ENCODE measurements at places on chromosomes 11 and 22.
A peak's percentile ranks its signal among the peaks of the same experiment; 100 is the strongest.

DNA sequence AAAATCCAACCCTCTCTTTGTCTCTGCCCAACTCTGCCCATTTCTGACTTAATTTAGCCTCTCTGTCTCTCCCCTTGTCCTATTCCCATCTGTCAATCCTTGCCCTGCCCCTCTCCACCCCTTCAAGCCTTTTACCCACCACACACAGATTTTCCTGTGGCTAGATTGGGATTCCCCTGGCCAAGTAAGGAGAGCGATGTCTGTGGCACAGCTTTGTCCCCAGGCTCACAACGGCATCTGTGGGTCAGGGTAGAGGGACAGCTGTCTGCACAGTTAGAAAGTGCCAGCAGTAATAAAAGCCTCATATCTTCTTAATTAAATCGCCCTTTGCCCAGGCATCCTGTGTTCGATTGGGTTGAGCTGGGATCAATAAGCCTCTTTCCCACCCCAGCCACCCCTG lies 1.3 kb upstream of the KCNC1 start:
- H3K4me1 ChIP-seq: no peaks in the 10 kb centered on the region
- H3K27ac ChIP-seq: no peak overlapping the region
- no peak for DNase-seq
- H3K36me3 ChIP-seq: no peaks in the 10 kb centered on the region
- no peak overlapping the region for H3K4me3 ChIP-seq

- H3K36me3 ChIP-seq: no peaks in the 10 kb centered on the region
- DNase-seq: peak; percentile 75
- no peaks in the 10 kb centered on the region for H3K27me3 ChIP-seq
- H3K4me3 ChIP-seq: no peak overlapping the region
Measured at GRCh38 chr22:35376728-35377472, 4.0 kb upstream of the HMOX1 start.

DNA sequence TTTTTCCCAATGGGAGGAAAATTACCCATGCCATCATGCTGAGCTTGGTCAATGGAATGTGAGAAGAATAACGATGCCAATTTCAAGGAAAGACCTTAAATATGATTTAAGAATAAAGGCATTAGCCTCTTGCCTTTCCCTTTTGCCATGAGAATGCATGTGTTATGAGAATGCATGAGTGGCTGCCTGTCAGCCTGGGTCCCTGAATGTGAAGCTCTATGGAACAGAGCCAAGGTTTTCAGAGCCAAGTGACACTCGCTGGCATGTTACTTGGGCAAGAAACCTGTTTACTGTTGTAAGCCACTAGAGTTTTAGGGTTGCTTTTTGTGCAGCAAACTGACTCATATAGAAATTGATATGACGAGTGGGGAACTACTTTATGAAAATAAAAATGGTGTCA lies 75.7 kb downstream of the JRKL start:
- no peak overlapping the region for H3K27ac ChIP-seq
- no peaks in the 10 kb centered on the region for H3K36me3 ChIP-seq
- H3K4me1 ChIP-seq: peaks cover 7% of the 10 kb centered on the region
- no peak for DNase-seq
- H3K27me3 ChIP-seq: no peaks in the 10 kb centered on the region

GRCh38 chr22:35154937-35155387 lies 89.0 kb downstream of the ISX start:
- H3K27ac ChIP-seq: no peak overlapping the region
- peaks cover 3% of the 10 kb centered on the region for H3K27me3 ChIP-seq
- no peak overlapping the region for H3K4me3 ChIP-seq
- DNase-seq: peak; percentile 68
- H3K36me3 ChIP-seq: no peaks in the 10 kb centered on the region
- H3K4me1 ChIP-seq: no peaks in the 10 kb centered on the region

- H3K27ac ChIP-seq: no peak overlapping the region
- no peak for DNase-seq
- no peaks in the 10 kb centered on the region for H3K27me3 ChIP-seq
- H3K4me3 ChIP-seq: no peak overlapping the region
- H3K4me1 ChIP-seq: peaks cover 17% of the 10 kb centered on the region
- peaks cover under 1% of the 10 kb centered on the region for H3K36me3 ChIP-seq
Measured at GRCh38 chr11:57479021-57479663, 18.8 kb downstream of the RTN4RL2 start.

DNA sequence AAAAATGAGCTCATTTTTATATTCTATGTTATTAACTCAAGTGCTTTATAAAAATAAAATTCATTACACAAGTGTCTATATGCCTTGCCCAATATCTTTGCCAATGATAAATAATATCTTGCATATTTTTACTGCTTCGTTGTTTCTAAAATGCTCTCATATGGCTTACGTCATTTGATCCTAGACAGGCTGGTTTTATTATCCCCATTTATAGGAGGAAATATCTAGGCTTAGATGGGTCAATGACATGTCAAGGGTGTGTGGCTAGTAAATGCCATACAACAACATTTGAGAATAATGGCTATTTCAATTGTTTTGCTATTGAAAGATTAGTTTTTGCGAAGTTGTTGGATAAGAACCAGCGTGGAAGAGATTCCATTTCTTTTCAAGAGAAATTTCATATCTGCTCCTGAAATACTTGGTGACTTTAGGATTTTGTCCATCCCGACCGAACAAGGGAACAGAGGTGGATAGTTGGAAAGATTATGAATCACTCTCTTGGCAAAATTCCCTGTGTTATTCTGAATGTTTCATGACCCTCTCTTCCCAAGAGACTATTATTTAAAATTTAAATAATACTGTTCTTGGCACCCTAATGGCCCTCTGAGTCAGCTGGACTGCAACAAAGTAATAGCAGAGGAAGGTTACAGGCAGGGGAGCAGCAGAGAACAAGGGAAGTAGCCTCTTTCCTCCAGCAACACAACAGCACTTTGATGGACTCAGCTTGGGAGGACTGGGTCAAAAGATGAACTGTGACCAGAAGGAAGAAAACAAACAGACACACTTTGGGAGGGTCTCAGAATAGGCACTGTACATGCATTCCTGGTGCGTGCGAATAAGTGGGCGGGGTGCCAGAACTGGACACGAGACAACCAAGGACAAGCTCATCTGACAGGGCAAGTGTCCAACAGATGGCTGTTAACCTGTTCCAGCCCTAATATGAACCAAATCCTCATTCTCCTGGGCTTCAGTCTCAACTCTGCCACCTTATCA lies 94.5 kb downstream of the ME3 start:
- H3K4me3 ChIP-seq: no peak overlapping the region
- no peaks in the 10 kb centered on the region for H3K36me3 ChIP-seq
- no peaks in the 10 kb centered on the region for H3K27me3 ChIP-seq
- peak overlapping the region; percentile 24 for H3K27ac ChIP-seq

DNA sequence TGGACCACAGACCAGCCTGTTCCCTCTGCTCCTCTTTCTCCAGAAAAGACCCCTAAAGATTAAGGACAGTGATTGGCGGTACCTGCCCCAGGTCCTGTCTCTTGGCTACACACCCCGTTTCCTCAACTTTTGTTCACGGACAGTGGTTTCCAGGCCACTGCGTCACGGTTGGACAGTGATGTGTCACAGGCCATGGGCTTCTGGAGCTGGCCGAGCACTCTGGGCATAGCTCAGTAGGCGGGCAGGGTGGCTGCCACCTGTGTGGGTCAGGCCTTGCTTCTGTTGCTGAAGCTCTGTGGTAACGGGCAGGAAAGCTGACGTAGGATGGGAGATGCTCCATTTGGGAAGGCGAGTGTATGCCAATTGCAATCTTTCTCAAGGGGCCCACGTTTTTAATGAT lies 13.6 kb downstream of the TUB start:
- no peaks in the 10 kb centered on the region for H3K4me1 ChIP-seq
- no peak overlapping the region for H3K27ac ChIP-seq
- no peaks in the 10 kb centered on the region for H3K36me3 ChIP-seq
- no peak overlapping the region for H3K4me3 ChIP-seq

DNA sequence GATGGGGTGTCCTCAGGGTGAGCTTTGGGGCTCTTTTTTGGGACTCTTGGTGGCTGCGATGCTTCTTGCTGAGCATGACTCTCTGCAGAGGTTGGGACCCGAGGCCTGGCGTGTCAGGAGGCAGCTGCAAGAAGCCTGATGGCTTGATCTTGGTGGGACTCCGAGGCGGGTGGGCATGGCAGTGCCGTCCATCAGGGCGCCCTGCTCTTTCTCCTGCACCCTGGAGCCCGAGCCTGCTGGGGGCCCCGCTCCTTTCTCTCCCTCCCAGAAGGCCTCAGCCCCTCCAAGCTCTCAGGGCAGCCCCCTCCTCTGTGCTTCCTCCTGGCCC lies 432.7 kb downstream of the TBC1D22A start:
- H3K4me3 ChIP-seq: no peak overlapping the region
- H3K27ac ChIP-seq: no peak overlapping the region
- H3K27me3 ChIP-seq: no peaks in the 10 kb centered on the region
- H3K36me3 ChIP-seq: no peaks in the 10 kb centered on the region

- H3K27me3 ChIP-seq: no peaks in the 10 kb centered on the region
- H3K27ac ChIP-seq: peak overlapping the region; percentile 90
Measured at GRCh38 chr11:74019860-74020259, 11.0 kb upstream of the UCP3 start.

DNA sequence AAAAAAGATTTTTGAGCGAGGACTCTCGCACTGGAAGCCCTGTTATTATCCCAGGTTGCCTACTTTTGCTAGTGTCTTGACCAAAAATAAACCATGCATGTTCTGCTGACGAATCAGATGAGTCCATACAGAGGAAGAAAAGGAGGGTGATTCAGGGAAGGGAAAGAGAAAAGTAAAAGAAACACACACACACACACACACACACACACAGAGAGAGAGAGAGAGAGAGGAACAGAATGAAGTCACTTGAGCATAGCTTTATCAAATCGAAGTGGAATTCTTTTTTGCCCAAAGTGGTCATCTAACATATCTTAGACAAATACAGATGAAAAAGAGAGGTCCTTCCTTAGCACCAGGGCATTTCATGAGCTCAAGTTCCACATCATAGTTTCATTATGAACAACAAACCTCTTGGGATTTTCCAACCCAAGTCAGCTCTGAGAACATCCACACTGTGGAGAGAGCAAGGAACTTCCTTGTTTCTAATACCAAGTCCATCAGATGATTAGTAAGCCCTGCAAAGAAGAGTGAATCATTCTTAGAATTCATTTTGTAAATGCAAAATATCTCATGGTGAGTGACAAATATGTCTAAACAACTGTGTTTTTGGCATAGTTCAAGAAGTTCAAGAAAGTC lies 7.7 kb upstream of the MMP12 start:
- no peaks in the 10 kb centered on the region for H3K36me3 ChIP-seq
- H3K4me3 ChIP-seq: no peak overlapping the region
- no peak overlapping the region for H3K27ac ChIP-seq
- H3K4me1 ChIP-seq: no peaks in the 10 kb centered on the region
- H3K27me3 ChIP-seq: no peaks in the 10 kb centered on the region
- DNase-seq: no peak

DNA sequence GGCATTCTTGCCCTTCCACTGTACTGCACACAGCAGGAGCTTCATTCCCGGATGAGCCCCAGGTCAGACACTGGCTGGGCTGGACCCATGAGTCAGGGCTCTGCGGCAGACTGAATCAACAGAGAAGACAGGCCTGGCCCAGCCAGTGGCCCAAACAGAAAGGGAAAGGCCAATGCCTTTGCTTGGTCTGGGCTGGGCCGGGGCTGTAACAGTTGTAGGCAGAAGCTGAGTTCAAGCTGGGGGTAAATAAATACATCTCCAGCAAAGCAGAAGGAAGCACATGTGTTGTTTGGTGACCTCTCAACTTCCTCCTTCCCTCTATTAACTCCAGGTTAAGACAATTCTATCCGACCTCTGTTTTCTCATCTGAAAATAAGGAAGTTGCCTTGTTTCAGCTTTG lies 1.8 kb upstream of the SMIM35 start:
- no peaks in the 10 kb centered on the region for H3K36me3 ChIP-seq
- no peak overlapping the region for H3K27ac ChIP-seq
- H3K27me3 ChIP-seq: no peaks in the 10 kb centered on the region
- H3K4me1 ChIP-seq: no peaks in the 10 kb centered on the region
- no peak for DNase-seq
- H3K4me3 ChIP-seq: no peak overlapping the region

DNA sequence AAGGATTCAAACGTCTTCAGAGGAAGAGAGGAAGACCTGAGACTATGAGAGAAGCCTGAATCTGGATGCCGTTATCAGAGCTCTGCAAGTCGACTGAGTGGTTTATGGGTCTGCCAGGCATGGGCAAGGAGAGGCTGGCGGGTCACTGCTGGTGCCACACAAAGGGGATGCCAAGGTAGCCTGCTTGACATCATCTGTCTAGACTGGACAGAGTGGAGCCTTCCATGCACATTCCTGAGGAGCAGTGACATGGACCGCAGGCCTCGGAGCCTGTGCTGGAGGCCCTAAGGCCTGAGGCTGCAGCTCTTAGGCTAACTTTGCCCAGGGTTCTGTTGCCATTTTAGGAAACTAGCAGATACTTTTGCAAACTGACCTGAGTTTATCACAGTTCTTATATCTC lies 127.4 kb downstream of the WT1 start:
- no peaks in the 10 kb centered on the region for H3K4me1 ChIP-seq
- no peaks in the 10 kb centered on the region for H3K36me3 ChIP-seq
- no peak overlapping the region for H3K27ac ChIP-seq
